ENCODE measurements at places on chromosomes 12 and 14.

GRCh38 chr14:30840086-30840779 lies 34.1 kb upstream of the COCH start:
- no peak for DNase-seq

GRCh38 chr12:56645201-56645716 lies 525 bp downstream of the ATP5F1B start:
- no peak for DNase-seq

- DNase-seq: no peak
Observed at GRCh38 chr14:61565181-61565580, 130.1 kb upstream of the HIF1A start.

- no peak for DNase-seq
Observed at GRCh38 chr12:30046376-30046775, 262.6 kb upstream of the TMTC1 start.

Measured in CD4-positive, alpha-beta T cell treated with Interleukin-2 at 100 ng/mL for 4 hours (primary cell).